GM12878 (cell line): ENCODE measurements at places on chromosomes 4 and X.

GRCh38 chrX:110358548-110358947, at the start of gene RTL9:
Gene RTL9 (plus strand): TSS chrX:110358848. CDS start chrX:110450618, 91,770 bp downstream.
- no peaks in the 10 kb centered on the region for H3K36me3 ChIP-seq
- no peak within 1 kb of the TSS for H3K27ac ChIP-seq
- no peak within 1 kb of the TSS for H3K4me3 ChIP-seq
- no peaks in the 10 kb centered on the region for H3K27me3 ChIP-seq

DNA sequence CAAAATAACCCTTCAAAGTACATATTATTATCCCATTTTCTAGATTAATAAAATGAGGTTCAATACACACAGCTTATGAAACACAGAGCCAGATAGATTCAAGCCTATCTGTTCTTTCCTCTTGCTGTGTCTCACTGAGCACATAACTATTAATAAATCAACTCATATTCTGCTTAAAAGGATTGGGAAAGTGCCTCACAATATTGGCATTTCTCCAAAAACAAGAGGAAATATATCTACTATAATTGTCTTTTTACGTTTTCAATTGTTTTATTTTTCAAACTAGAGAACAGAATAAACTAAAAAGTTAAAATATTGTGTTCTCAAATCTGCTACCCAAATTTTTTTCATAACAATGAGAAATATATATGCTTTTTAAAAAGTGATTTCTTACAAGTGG, 15.8 kb downstream of the DCHS2 start:
- no peaks in the 10 kb centered on the region for H3K36me3 ChIP-seq
- peaks cover 10% of the 10 kb centered on the region for H3K4me1 ChIP-seq
- no peak overlapping the region for H3K27ac ChIP-seq
- H3K27me3 ChIP-seq = no peaks in the 10 kb centered on the region
- H3K4me3 ChIP-seq = no peak overlapping the region

GRCh38 chr4:182369211-182369610, 126.0 kb downstream of the TENM3 start:
- H3K36me3 ChIP-seq = no peaks in the 10 kb centered on the region
- DNase-seq = no peak
- H3K4me1 ChIP-seq = no peaks in the 10 kb centered on the region
- H3K27me3 ChIP-seq = no peaks in the 10 kb centered on the region
- no peak overlapping the region for H3K4me3 ChIP-seq

DNA sequence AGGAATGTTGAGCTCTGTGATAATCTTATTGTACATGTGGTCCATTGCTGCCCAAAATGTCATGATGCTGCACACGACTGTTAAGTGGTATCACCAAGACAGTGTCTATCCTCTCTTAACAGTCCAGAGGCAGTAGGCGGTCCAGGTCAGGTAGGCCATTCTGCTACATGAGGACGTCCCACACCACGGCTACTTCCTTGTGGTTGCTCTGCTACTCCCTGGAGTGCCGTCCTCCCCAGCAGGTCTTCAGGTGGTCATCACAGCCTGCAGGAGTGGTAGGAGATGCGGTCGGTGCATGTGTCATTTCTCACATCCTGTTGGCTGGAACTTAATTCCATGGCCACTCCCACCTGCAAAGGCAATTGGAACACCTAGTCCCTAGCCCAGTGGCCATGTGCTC, 11.5 kb upstream of the STK32B start:
- DNase-seq = no peak
- H3K4me3 ChIP-seq = no peak overlapping the region
- no peaks in the 10 kb centered on the region for H3K27me3 ChIP-seq
- H3K4me1 ChIP-seq = 0 out of 2 replicates have a peak, but pooled peaks cover 2% of the 10 kb centered on the region
